Cortex of kidney (tissue), 1 donor: ENCODE measurements at places on chromosomes 16 and 17.

DNA sequence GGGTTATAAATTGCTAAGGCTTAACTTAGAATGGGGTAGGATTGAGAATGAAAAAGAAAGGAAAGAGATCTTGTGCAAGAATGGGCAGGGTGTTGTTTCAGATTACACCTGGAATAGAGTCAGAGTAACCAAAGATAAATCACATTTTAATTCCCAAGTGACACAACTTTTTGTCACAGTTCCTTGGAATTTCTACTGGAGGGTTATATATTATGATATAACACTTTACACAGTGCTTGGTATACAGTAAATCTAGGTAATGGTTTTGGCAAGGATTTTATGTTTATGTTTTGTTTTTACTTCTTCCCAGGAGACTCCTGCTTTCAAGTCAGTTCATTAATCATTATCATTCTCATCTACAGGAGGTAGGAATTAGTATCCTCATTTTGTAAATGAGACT lies 115.7 kb upstream of the KCNJ16 start:
- no peak for DNase-seq

DNA sequence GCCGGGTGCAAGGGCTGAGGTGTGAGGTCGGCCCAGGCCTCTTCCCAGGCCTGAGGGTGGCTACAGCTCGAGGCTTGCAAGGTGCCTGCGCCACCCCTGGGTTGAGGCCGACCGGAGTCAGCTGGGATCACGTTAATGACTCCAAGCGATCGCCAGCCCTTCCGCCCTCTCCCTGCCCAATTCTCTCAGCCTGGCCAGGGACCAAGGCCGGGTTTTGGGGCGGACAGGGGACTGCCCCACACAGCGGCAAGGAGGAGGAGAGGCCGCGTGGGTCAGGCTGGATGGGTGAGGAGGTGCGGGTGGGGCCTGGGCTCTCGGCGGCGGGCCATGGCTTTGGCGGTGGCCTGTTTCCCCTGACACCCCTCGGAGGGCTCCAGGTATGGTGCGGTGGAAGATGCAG lies 3.2 kb upstream of the WDR24 start:
- DNase-seq: no peak

- DNase-seq: no peak
Observed at GRCh38 chr16:66131156-66131807, 235.2 kb upstream of the CDH5 start.

DNA sequence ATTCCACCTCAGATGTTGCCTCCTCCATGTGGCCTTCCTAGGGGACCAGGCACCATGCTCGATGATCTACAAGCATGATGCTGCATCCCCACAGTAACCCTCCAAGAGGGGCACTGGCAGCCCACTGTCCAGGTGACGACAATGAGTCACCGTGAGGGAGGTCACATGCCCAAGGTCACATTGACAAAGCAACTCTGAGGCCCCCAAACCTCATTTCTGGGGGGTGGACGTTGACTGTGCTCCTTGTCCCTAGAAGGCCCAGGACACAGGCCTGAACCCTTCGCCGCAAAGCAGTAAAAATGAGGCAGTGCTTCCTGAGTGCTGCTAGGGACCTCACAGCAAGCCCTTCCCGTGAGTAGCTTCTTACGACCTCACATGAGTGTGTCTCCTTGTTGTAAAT lies 136.5 kb downstream of the C16orf78 start:
- DNase-seq: no peak

DNA sequence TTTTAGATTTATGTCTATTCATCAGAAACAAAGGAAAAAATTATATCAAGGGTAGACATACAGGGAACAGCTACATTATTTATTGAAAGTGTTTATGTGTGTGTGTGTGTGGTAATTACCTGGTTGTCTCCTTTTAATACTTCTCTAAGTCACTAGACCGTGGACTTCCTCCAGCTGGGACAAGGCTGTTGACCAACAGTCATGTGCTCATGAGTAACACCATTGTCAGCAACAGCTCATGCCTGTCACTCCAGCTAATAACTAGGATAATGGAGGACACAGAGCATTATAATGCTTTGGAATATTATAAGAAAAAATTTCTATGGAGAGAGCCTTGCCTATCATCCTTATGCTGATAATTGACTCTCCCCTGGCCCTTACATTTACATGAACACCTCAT lies 125.3 kb upstream of the SALL1 start:
- no peak for DNase-seq

GRCh38 chr16:49347476-49347875 lies 26.1 kb upstream of the C16orf78 start:
- DNase-seq: no peak

DNA sequence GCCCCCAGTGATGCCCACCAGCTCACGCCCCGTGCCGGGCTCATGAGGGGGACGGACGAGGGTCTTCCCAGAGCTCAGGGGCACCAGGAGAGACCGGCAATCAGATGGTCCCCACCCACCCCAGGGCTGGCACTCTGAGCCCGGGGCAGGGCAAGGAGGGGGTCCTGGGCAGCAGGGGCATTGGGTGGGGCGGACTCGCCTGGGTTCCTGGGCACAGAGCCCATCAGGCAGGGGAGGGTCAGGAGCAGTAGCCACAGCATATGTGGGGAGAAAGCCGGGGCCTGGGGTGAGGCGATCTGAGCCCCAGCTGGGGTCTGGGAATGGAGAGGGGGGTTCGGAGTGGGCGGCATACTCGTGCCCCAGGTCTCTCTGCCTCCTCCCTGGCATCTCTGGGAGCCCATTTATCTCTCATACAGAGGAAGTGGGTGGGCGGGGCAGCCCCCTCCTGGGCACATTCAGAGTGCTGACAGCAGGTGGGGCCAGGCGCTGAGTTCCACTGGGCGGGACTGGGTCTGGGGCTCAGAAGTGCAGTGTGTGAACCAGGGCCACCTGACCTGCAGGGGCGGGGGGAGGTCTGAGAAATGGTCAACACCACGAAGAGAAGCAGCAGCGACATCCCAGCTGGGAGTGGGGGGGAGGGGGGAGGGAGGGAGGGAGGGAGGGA lies 20.5 kb upstream of the UBE2I start:
- DNase-seq: no peak

- no peak for DNase-seq
Observed at GRCh38 chr17:50056217-50056960, 479 bp downstream of the ITGA3 start.

DNA sequence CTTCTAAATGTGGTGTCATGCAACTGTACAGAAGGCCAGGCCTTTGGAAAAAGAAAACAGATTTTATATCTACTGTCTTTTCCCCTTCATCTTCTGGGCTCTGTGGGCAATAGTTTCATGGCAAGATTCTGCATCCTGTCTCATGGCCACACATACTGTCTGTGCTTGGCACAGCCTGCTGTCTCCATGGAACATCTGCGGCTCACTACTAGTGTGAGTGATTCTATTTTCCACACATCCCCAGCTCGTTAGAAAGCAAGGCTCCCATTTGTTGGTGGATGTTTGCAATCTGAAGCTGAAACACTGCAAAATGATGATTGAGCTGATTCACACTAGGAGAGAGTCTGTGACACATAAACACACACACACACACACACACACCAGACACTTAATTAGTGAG lies 32.4 kb downstream of the CACNG3 start:
- no peak for DNase-seq

GRCh38 chr16:86876499-86876898 lies 298.1 kb downstream of the FOXL1 start:
- no peak for DNase-seq

DNA sequence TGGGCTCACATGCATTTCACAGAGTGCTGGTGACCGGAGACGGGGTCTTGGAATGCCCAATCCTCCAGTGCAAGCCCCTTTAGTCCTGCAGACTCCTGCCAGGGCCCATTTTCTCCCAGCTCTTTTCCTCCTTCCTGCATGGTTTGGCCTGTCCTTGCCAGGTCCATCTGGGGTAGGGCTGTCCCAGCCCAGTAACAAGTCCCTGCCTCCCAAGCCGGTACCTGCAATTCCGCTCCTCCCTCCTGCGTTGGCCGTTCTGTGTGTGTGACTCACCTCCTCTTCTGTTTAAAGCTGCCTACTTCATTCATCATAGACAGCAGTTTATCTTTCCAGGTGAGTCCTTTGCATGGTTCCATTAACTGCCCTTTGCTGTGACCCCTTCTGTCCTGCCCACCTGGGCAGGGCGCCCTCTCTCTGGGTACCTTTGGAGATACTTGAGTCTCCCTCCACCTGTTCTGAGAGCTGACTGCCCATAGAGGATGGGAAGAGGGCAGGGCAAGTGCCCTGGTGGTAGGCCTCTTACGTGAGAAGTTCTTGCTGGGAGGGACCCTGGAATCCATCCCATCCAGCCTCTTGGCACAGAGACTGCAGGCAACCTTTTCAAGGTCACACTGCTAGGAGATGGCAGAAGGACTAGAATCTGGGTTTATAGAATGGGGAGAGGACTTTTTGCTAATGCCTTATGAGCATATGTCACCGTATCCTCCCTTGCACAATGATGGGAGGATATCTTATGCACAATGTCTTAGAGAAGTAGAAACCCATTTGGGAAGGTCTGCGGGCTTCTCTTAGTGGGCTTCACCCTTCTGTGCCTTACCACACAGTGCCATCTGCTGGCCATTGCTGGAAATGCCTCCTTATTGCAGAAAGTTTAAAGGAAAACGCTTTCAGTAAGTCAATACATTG lies 29.7 kb upstream of the LGALS9 start:
- DNase-seq: no peak

DNA sequence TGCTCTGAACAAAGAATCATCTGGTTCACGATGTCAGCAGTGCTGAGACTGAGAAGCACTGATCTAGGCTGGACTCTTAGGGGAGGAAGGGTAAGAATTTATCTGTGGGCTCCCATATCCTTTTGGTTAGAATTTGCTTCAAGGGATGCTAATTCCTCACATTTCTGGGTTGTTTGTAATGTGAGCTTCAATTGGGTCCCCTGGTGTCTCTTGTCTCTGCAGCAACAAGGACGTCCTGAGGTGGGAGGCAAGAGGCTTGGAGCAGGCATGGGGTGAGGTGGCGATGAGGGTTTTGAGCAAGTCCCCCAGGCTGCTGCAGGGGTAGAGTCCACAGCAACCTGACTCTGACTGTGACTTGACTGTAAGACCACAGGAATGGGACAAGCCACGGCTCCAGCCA lies 213.8 kb upstream of the NLRP1 start:
- no peak for DNase-seq

DNA sequence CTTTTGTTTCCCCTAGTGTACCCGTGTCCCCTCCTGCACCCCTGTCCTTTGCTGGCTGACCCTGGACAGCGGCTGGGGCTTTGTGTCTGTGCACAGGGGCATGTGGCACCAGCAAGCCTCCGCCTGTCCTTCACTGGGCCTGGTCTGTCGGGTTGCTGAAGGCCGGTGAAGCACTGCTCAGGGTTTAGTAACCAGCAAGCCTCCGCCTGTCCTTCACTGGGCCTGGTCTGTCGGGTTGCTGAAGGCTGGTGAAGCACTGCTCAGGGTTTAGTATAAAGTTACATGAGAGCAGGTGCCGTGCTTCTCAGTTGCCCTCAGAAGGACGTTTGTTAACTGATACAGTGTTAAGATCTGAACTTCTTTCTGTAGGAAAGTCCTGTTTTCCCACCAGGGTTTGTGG lies 33.8 kb downstream of the DEF8 start:
- no peak for DNase-seq

GRCh38 chr16:28548306-28548802 lies 5.4 kb upstream of the SGF29 start:
- no peak for DNase-seq

GRCh38 chr16:67884-68789 lies 4.3 kb downstream of the RHBDF1 start:
- no peak for DNase-seq

DNA sequence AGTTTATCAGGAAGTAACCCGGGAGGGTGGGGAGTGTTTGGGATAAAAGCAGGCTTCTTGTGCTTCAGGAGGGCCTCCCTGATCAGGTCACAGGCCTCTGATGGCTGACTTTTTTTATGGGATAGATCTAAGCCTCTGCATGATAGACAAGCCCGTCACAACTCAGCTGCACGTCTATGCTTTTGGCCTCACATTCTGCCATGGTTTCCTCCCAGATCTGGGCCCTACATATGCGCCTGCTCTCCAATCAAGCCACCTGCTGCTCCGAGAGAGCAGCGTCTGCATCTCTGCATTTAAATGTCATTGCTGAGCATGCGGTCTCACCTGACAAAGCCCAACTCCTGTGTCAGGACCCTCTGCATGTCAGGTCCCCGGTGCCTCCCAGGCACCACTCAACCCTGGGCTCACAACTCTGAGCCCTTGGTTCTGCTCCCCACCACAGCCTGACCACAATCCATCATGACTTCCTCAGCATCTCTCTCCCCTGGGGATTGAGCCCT lies 45.3 kb upstream of the SREBF1 start:
- DNase-seq: no peak

DNA sequence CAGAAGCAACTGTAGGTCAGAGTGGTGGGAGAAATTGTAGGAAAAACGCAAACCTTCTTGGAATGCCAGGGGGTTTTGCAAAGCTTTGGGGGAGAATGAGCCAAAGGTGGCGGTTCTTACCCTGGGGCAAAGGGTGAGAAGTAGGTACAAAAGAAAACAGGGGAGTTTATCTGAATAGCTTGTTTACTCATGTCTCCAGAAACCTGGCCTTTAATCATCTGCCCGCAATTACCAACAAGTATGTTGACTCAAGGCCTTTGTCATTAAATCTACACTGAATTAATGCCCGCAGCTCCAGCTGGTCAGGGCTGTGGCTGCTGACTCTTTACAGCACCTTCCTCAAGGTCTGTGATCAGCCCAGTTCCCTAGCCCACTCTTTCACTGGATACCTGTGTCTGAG lies 320.1 kb downstream of the CBLN1 start:
- no peak for DNase-seq

DNA sequence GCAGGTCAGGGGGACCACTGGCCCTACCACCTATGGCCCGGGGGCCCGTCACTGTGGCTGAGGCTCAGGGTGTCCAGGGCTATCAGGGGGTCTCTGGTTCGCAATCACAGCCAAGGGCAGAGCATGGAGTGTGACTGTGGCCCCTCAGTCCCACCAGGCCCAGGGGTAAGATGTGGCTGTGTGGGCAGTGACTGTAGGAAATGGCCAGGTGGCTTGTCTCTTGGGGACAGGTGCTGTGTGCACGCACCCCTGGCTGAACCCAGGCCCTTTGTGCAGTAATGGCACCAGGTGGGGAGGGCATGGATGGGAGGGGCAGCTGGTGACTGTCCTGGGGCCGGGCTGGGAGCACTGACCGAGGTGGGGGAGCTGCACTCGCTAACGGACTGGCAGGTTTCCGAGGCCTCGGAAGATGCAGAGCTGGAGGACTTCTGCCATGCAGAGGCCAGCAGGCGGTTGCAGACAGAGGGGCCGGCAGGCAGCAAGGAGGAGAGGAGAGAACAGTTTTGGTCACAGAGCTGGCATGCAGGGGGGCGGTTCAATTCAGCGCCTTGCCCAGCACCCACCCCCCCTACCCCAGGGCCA lies 18.8 kb downstream of the IL34 start:
- DNase-seq: no peak

GRCh38 chr17:50018909-50019308 lies 23.9 kb upstream of the DLX3 start:
- no peak for DNase-seq
